Central memory CD8-positive, alpha-beta T cell (primary cell): ENCODE measurements at places on chromosomes 16 and 17.

DNA sequence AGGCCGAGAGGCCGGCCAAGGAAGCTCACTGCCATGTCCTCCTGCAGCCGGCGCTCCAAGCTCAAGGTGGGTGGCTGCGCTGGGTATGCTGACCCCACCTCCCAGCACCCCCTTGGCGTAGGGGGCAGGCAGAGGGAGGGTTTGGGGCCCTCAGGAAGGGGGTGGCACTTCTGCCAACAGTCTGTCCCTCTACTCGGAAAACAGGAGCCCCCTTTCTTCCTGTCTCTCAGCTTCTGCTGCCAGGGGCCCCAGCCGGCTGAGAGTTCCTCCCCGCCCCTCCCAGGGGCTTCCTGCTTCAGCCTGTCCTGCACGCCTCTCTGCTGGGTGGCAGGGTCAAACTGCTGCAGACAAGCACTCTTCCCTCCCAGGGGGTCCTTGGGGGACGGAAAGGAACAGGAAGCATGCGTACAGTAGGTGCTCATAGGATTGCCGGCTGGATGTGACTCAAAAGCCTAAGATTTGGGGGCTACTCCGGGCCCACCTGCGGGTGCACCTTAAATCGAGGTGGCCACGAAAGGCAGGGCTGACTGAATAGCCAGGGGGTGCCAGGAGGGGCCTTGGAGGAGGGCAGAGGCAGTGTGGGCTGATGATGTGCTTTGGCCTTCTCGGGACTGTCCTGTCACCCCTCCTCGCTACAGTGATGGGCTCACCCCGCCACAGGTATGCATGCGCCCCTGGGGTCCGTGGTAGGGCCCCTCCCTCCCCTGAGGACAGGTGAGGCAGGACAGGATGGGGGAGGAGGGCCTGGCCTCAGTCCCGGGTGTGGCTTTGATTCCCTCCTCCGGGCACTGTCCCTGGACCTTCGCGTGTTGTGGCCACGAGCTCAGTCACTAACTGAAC, 4.0 kb downstream of the CBX2 start:
- H3K36me3 ChIP-seq = peaks cover 8% of the 10 kb centered on the region
- H3K4me3 ChIP-seq = no peak overlapping the region
- peaks cover 78% of the 10 kb centered on the region for H3K27me3 ChIP-seq
- no peak for DNase-seq

DNA sequence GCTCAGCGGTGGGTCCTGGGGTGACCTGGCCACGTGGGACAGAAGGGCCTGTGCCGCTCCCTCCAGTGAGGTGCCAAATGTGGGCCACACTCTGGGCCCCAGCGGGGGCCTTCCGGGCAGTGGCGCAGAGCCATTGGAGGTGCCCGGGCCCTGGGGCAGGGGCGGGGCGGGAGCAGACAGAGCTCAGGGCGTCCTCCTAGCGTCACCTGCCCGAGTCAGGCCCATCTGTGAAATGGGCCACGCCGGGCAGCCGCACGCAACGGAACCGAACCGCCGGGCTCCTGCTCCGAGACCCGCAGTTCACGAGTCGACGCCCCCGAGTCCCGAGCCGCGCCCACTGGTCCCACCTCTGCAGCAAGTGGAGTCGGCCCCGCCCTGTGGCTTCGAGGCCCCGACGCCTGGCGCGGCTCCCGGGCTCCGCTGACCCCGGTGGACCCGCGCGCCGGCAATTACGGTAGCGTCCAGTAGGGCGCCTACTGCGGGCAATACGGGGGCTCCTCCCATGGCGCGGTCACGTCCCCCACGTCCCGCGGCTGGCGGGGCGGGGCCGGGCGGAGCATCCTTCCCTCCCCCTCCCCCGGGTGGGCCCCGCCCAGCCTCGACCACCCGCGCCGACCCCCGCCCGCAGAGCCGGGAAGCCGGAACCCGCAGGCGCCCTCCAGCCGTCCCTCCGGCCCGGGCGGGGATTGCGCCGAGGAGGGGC, 1.9 kb downstream of the SLC16A3 start:
- H3K27ac ChIP-seq = no peak overlapping the region
- H3K27me3 ChIP-seq = no peaks in the 10 kb centered on the region
- peaks cover 10% of the 10 kb centered on the region for H3K4me1 ChIP-seq
- DNase-seq = peak; percentile 40
- H3K36me3 ChIP-seq = peaks cover 7% of the 10 kb centered on the region

DNA sequence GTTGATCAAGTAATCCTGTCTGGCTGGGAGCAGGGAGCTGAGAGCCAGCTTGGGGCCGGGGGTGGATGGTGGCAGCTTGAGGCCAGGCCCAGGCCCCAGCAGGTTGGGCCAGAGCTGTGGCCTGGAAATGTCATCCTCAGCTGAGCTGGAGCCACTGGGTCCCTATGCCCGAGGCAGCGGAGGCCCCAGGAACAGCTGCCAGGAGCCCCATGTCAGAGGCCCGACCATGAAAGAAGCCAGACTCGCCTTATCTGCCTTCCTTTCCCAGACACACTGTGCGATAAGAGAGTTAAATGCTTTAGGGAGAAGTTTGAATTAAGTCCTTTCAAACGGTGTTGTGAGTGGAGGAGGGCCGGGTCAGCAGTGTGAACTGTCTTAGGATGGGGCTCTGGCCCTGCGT, 3.5 kb downstream of the SMTNL2 start:
- no peak overlapping the region for H3K4me3 ChIP-seq
- DNase-seq = no peak
- peaks cover 2% of the 10 kb centered on the region for H3K36me3 ChIP-seq
- peaks cover 76% of the 10 kb centered on the region for H3K27me3 ChIP-seq
- peaks cover 11% of the 10 kb centered on the region for H3K4me1 ChIP-seq

DNA sequence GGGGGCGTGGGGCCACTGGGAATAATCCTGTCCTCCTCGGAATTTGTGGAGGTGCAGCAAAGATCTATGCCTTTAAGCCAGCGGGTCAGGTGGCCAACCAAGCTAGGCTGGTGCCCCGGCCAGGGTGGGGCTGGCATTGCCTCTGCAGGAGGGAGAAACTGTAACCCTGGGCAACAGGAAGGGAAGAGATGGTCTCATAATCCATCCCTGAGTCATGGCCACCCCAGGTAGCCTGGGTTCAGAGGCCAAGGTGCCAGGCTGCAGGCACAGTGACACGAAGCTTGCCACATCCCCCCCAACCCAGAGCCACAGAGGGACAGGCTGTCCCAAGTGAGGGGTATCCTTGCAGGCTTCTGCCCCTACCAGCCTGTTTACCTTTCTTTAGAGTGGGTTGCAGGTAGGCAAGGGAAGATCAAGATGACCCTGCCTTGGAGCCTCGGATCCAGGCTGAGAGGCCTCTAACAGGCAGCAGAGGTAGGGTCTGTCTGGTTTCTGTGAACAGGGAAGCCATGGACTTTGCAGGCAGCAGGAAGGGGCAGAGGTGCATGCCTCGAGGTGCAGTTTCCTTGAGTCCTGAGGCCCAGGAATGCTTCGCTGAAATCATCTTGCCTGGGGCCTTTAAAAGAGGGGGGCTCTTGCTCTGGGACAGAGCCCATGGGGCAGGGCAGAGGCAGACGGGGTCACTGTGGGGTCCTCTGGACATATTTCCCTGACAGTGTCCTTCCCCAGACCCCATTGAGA, 4.0 kb downstream of the LASP1 start:
- H3K36me3 ChIP-seq = peaks cover 44% of the 10 kb centered on the region
- H3K4me1 ChIP-seq = peaks cover 85% of the 10 kb centered on the region
- H3K27me3 ChIP-seq = no peaks in the 10 kb centered on the region
- H3K27ac ChIP-seq = peak overlapping the region; percentile 84
- DNase-seq = no peak
- H3K4me3 ChIP-seq = peak overlapping the region; percentile 100

- H3K4me1 ChIP-seq = peaks cover 44% of the 10 kb centered on the region
- DNase-seq = no peak
- H3K27ac ChIP-seq = no peak overlapping the region
Observed at GRCh38 chr16:53730693-53731092, 26.7 kb downstream of the FTO start.

DNA sequence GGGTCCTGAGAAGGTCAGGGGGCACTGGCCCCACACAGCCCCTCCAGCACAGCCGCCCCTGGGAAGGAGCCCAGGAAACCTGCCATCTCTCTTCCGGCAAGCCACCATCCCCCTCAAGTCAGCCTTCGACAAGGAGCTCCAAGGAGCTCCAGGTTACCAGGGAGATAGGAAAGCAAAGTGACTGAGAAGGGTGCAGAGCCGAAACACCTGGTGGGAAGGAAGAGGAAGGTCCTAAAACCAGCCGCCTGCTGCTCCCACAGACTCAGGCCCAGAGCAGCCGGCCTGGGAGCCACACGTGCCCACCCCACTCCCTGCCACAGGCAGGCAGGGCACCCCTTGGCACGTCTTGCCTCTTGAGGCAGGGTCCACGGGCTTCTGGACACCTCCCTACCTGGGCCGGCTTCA, 80.7 kb downstream of the TIMM22 start:
- no peaks in the 10 kb centered on the region for H3K27me3 ChIP-seq
- no peak overlapping the region for H3K4me3 ChIP-seq
- peaks cover 26% of the 10 kb centered on the region for H3K36me3 ChIP-seq
- no peak for DNase-seq
- H3K27ac ChIP-seq = no peak overlapping the region

- H3K27ac ChIP-seq = no peak overlapping the region
- no peak for DNase-seq
- H3K27me3 ChIP-seq = peaks cover 38% of the 10 kb centered on the region
- no peaks in the 10 kb centered on the region for H3K36me3 ChIP-seq
Observed at GRCh38 chr17:44338702-44339101, 6.4 kb upstream of the GRN start.

DNA sequence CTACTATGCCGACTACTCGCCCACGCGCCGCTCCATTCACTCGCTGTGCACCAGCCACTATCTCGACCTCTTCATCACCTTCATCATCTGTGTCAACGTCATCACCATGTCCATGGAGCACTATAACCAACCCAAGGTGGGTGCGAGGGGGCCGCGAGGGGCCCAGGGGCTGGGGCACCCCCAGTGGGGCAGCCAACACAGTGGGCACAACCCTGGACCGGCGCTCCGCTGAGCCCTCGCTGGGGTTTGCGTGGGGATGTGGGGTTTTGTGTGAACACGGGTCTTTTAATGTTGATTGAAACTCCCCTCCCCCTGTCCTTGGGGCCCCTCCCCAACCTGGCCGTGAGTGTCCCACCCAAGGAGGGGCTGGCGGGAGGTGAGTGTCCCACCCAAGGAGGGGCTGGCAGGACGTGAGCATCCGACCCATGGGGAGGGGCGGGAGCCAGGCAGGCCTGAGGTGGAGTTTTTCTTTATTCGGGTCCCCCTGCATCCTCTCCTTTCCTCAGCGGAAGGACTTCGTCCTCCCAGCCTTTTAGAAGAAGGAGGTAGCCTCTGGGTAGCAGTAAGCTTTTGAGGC, 11.2 kb downstream of the TPSG1 start:
- peaks cover 3% of the 10 kb centered on the region for H3K36me3 ChIP-seq
- no peaks in the 10 kb centered on the region for H3K4me1 ChIP-seq
- DNase-seq = no peak

DNA sequence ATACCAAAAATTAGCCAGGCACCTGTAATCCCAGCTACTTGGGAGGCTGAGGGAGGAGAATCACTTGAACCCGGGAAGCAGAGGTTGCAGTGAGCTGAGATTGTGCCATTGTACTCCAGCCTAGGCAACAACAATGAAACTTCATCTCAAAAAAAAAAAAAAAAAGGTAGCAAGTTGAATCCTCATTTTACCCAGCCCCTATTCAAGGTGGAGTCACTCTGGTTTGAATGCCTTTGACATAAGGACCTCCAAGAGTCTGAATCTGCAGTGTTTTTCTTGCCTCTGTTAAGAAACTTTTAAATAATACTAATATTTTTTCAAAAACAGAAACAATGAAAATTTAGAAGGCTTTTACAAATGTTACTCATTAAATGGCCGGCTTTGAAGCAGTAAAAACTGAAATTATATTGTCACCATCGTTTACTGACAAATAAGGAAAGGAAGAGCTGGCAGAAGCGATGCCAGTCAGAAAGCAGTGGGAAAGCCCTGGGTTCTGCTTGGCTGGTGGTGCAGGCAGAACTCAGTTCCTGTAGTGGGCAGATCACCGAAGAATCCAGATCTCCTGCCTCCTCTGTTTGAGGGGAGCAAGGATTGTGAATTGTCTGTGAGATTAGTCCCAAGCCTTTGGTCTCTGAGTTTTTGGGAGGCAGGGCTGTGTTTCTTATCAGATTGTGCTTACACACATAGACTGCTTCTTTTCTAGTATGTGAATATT, 99.7 kb upstream of the HAS3 start:
- H3K27me3 ChIP-seq = no peaks in the 10 kb centered on the region
- H3K27ac ChIP-seq = no peak overlapping the region
- peaks cover 13% of the 10 kb centered on the region for H3K36me3 ChIP-seq
- H3K4me1 ChIP-seq = no peaks in the 10 kb centered on the region

- H3K27ac ChIP-seq = no peak within 1 kb of the TSS
- peaks cover 13% of the 10 kb centered on the region for H3K4me1 ChIP-seq
- no peak for DNase-seq
- peak within 1 kb of the TSS; percentile 73 for H3K4me3 ChIP-seq
Observed at GRCh38 chr17:34579017-34579946, at the start of gene TMEM132E. Gene TMEM132E, plus strand, starts transcription at chr17:34579582. Its CDS starts 1,495 bp downstream, at chr17:34581077.

GRCh38 chr17:7266784-7267183, 4.5 kb upstream of the CLDN7 start:
- no peak overlapping the region for H3K27ac ChIP-seq
- DNase-seq = no peak
- peaks cover 18% of the 10 kb centered on the region for H3K4me1 ChIP-seq

DNA sequence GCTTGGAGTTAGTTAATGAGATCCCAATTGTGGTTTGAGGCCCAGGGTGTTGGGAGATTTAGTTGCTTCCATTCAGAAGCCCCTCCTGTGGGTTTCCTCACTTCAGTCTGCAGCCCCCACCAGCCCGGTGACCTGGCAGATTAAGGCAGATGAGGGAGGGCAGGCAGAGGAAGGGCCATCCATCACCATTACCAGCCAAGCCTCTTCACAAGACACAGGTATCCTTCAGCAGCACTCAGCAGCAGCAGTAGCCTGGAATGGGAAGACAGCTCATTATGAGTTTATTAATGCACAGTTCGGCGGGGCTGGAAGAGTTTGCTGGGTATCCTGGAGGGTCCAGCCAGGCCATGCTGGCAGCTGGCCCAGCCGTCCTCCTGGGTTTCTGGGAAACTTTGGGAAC, 90.0 kb upstream of the GPRC5B start:
- no peak overlapping the region for H3K27ac ChIP-seq
- H3K4me3 ChIP-seq = no peak overlapping the region
- DNase-seq = no peak
- peaks cover 35% of the 10 kb centered on the region for H3K27me3 ChIP-seq

DNA sequence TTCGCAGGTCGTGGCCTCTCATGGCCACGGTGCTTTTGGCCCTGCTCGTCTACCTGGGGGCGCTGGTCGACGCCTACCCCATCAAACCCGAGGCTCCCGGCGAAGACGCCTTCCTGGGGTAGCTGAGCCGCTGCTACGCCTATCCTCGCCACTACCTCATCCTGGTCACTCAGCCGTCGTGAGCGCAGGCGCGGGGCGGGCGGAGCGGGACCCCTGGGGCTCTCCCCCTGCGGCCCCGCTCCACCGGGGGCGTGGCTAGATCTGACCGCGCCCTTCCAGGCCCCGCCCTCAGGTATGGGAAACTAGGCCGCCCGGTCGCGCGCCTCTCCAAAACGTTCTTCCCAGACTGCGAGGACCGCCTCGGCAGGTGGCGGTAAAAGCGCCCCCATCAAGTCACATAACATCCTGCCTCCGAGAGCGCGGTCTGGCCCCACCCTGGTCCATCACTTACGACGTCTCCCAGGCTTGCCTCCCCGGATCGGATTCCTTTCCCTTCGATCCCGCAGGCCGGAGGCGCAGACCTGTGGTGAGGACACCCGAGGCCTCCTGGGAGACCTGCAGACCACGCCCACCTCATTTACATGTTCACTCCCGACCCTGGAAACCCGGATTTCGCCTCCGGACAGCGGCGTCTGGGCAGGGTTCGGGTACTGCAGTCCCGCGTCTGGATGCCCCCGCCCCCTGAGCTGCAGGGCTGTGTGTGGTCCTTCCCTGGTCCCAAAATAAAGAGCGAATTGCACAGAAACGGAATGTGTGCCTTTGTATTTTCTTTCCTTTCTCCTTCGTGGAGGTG, 91.5 kb upstream of the TMEM97 start:
- no peaks in the 10 kb centered on the region for H3K36me3 ChIP-seq
- no peak for DNase-seq
- H3K4me1 ChIP-seq = peaks cover 14% of the 10 kb centered on the region
- peak overlapping the region; percentile 73 for H3K4me3 ChIP-seq
